Cortex of kidney (tissue), 1 donor: ENCODE measurements at places on chromosomes 2 and 18.

- DNase-seq = no peak
Observed at GRCh38 chr2:219079417-219079816, 18.7 kb upstream of the IHH start.

GRCh38 chr2:224404796-224405195 lies 2.9 kb upstream of the FAM124B start:
- no peak for DNase-seq

GRCh38 chr18:9335697-9336045 lies 1.1 kb downstream of the TWSG1 start:
- no peak for DNase-seq

- DNase-seq = no peak
Observed at GRCh38 chr2:144421606-144422510, 98.1 kb downstream of the ZEB2 start.

- no peak for DNase-seq
Observed at GRCh38 chr2:117537032-117537431, 277.5 kb upstream of the DDX18 start.

- no peak for DNase-seq
Observed at GRCh38 chr2:204705243-204705932, 160.1 kb downstream of the PARD3B start.

GRCh38 chr2:65866148-65866547 lies 433.7 kb upstream of the SPRED2 start:
- no peak for DNase-seq

GRCh38 chr2:193824474-193824873 lies 1629.7 kb upstream of the TMEFF2 start:
- no peak for DNase-seq

GRCh38 chr2:212534336-212534735 lies 4.3 kb downstream of the ERBB4 start:
- DNase-seq = no peak

DNA sequence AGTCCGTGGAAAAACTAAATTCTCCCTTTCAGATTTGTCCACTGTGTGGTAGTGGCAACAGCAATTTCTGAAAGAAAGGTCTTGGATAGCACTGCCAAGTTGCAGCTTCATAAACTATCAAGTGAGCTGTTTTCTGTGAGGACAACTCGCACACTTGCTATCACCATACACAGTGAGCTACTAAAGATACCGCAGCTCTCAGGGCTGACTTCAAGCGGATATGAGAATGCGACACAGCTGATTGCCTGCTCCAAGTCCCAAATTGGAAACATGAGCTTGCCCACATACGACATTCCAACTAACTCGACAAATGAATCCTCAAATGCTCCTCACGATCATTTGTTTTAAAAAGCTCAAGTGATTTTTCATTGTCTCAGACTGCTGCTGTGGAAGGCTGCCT lies 46.2 kb downstream of the E2F6 start:
- DNase-seq = no peak

GRCh38 chr2:152825834-152826233 lies 107.4 kb downstream of the ARL6IP6 start:
- DNase-seq = no peak

- DNase-seq = no peak
Observed at GRCh38 chr18:40949114-40949950, 1005.7 kb upstream of the PIK3C3 start.

GRCh38 chr2:168432100-168432499 lies 24.0 kb upstream of the CERS6 start:
- no peak for DNase-seq

DNA sequence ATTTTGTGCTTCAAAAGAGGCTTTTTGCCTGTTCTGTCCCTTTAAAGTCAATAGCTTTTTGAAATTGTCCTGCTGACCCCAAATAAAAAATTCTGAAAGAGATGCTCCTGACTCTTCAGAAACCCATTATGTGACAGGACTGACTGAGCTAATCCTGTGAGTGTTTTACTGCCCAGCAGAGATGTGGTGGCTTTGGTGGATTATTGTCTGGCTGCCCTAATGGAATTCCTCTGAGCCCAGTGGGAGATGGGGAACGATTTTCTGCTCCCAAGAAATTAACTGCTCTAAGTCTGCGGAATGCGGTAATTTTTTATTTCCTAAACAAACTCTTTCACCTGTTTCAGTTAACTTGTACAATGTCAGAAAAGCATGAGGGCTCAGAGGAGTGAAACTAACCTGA lies 258.2 kb downstream of the IKZF2 start:
- no peak for DNase-seq

DNA sequence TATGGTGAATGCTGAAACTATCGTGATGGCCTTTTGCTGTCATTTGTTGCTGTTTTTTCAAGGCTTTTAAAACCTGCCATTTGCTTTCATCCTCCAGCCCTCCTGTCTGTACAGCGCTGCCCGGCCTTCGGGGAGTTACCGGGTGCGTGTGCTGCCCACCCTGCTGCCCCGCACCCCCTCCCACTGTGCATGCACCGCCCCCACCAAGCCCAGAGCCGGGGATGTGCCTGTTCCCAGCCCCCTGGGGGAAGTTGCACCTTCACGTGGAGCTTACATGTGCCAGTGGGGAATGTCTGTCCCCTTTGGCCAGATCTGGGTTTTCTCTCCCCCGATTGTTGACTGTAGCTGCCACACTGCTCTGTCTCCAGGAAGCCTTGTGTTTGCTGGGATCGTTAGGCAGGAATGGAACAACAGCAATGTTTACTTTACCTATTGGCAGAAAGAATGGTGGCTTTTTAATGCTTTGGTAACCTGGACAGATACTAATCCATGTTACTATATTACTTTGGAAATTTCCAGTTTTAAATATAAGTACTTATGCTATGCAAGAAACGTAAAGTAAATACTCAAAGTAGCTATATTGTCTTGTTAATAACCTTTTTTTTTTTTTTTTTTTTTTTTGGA lies 64.8 kb upstream of the RBM44 start:
- no peak for DNase-seq

GRCh38 chr2:62186156-62186905 lies 9.6 kb upstream of the B3GNT2 start:
- no peak for DNase-seq

- DNase-seq = no peak
Observed at GRCh38 chr2:165176780-165177179, 27.1 kb downstream of the SCN3A start.

GRCh38 chr18:79901665-79902064 lies 49.8 kb downstream of the SLC66A2 start:
- no peak for DNase-seq

- DNase-seq = no peak
Observed at GRCh38 chr18:69882965-69883668, 64.6 kb downstream of the CD226 start.

GRCh38 chr2:15532996-15533395 lies 28.1 kb downstream of the NBAS start:
- no peak for DNase-seq

- no peak for DNase-seq
Observed at GRCh38 chr2:44826601-44827000, 114.9 kb upstream of the SIX3 start.

DNA sequence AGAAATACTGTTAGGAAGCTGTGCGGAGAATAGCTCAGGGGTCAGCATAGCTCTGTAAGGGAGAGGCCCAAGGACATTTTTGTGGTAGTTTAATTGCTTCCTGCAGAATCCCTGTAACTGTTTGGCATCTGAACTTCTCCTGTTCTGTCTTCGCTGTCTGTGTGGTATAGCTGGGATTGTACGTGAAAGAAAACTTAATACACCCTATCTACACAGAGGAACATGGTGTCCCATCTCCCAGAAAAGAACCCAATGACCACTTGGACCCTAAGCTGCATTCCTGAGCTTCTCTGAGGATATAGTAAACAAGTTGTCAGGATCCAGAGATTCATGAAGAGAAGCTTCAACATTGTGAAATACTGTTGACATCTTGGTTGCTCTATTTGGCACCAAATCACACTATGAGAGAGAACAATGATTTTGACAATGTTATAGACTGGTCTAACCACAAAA lies 81.3 kb downstream of the CDC42EP3 start:
- no peak for DNase-seq

- DNase-seq = no peak
Observed at GRCh38 chr2:39849982-39850526, 71.0 kb upstream of the THUMPD2 start.

GRCh38 chr18:76169733-76170132 lies 325.3 kb downstream of the ZNF516 start:
- no peak for DNase-seq

GRCh38 chr2:34229998-34230397 lies 630.9 kb upstream of the FAM98A start:
- DNase-seq = no peak

DNA sequence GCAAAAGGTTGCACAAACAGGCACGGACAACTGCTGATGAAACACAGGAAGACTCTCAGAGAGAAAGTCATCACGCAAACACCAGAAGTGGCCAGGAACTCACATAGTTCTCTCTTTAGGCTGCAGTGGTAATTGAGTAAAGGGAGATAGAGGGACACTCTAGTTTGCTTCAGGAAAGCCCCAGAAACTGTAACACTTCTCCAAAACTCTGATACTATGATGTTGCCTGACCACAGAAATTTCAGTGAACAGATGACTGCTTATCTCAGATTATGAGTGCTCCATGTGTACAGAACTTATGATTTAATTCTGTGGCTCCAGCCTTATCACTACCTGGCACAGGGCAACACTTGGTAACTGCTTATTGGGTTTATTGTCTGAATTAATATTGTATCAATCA lies 311.5 kb upstream of the GYPC start:
- no peak for DNase-seq

- no peak for DNase-seq
Observed at GRCh38 chr2:46116150-46116549, 181.1 kb upstream of the EPAS1 start.

DNA sequence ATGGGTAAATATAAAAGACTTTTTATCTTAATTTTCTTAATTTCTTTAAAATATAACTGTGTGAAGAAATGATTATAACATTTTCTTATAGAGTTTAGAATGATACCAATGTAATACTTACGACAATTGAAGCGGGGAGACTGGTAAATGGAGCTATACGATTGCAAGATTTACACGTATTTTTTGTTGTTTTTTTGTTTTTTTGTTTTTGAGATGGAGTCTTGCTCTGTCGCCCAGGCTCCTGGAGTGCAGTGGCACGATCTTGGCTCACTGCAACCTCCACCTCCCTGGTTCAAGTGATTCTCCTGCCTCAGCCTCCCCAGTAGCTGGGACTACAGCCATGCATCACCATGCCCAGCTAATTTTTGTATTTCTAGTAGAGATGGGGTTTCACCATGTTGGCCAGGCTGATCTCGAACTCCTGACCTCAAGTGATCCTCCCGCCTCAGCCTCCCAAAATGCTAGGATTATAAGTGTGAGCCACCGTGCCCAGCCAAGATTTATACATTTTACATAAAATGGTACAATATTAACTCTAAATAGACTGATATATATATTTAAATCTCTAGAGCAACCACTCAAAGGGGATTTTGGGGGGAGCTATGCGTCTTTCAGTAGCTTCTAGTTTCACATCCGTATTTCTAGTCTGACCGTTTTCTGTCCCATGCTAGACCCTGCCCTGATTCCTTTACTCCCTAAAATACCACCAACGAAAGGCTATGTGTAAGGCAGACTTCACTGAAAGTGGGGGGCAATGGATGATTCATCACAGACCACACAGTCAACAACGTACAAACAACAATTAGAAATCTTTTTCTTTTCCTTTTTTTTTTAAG lies 28.2 kb upstream of the ATG16L1 start:
- no peak for DNase-seq

DNA sequence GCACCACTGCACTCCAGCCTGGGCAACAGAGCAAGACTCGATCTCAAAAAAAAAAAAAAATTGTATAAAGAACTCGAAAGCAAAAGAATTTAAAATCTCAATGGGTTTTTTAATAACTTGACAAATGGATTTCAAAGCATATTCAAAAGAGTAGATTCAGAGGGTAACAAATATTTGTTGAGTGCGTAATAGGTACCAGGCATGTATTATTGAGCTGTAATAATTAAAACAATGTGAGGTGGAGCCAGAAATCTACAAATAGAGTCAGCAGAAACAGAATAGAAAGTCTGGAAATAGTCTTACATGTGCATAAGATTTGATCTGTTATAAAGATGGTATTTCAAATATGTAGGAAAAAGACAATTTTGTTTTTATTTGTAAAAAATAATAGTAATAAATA lies 19.1 kb upstream of the RAB11FIP5 start:
- no peak for DNase-seq

DNA sequence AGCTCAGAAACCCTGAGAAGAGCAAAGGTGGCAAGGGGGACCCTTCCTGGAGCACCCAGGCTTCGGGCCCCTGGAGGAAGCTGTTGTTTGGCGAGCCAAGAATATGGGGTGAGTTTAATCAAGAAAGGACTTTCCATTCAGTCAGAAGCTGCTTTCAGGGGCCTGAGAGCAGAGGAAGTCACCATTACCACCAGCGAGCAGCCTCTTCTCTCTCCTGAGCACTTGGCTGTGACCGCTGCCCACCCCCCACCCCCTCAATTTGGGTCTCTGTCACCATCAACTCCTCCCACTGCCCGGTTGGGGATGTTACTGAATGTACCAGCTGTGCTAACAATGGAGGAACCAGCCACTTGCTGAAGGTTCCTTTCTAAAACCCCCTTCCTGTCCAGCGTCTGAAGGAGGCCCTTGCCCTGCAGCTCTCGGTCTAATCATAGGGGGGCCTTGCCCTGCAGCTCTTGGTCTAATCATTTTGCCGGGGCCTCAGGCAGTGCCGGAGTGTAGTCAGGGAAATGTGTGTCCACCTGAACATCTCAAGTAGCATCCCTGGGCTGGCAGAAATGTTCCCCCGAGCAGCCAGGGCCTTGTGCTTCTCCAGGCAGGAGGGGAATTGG lies 943 bp downstream of the INPP5D start:
- no peak for DNase-seq

GRCh38 chr2:230412371-230412711 lies 3.7 kb upstream of the SP100 start:
- no peak for DNase-seq

GRCh38 chr2:53987336-53987921 lies 16.6 kb upstream of the PSME4 start:
- no peak for DNase-seq

DNA sequence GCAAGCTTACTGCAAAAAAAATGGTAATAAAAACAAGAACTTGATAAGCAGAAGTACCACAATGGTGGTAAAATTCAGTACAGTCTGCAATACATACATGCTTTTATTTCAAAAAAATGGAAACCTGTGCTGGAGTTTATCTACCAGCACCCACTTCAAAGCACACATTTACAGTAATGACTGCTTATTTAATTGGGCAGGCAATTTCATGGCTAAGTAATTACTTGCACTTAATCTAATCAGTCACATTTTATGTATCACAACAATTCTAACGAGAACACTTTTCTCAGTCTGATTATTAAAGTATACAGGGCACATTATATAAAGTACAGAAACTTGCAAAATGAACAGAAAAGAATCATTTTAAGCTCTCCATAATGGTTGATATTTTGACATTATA lies 5.2 kb downstream of the APCDD1 start:
- DNase-seq = no peak

DNA sequence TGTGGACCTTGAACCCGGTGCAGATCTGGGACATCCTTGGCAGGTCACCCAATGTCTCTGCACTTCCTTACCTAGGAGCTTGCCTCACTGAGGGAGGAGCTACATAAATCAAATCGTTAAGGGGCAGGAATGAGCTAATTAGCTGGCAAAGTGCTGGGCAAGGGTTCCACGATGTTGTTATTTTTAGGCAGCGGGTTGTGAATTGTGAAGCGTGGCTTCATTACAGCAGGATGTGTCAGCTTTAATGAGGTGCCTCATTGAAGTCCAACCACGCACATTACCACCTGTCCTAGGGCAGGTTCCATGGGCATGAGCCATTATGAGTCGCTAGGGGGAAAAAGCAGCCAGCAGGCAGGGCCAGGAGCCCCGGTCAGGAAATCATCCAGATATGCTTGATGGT lies 127.0 kb upstream of the AGAP1 start:
- no peak for DNase-seq

- no peak for DNase-seq
Observed at GRCh38 chr18:31061945-31062344, 19.4 kb upstream of the DSC3 start.
